HCT116 (cell line): ENCODE measurements at places on chromosomes 3 and 15. TPM values are rescaled to one million over a fixed set of nuclear protein-coding genes. Genes with fewer than 3 reads are reported as not detected.
A peak's percentile ranks its signal among the peaks of the same experiment; 100 is the strongest.

DNA sequence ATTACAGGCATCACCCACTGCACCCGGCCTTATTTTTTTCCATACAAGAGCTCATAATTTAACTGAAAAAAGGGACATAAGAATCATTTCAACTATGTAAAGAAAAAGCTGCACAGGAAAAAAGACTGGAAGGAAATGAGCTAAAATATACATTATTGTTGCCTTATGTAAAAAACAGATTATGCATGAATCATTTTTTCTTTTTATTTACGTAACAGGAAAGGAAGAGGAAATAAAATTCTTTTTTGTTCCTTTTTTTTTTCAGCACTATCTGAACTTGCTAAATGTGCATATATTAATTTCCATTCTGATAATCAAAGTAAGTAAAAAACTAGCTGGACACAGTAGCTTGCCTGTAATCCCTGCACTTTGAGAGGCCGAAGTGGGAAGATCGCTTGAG, 12.1 kb downstream of the KIF9 start:
- DNase-seq, result no peak

RLBP1 gene
- 0.12 TPM for total RNA-seq

DNA sequence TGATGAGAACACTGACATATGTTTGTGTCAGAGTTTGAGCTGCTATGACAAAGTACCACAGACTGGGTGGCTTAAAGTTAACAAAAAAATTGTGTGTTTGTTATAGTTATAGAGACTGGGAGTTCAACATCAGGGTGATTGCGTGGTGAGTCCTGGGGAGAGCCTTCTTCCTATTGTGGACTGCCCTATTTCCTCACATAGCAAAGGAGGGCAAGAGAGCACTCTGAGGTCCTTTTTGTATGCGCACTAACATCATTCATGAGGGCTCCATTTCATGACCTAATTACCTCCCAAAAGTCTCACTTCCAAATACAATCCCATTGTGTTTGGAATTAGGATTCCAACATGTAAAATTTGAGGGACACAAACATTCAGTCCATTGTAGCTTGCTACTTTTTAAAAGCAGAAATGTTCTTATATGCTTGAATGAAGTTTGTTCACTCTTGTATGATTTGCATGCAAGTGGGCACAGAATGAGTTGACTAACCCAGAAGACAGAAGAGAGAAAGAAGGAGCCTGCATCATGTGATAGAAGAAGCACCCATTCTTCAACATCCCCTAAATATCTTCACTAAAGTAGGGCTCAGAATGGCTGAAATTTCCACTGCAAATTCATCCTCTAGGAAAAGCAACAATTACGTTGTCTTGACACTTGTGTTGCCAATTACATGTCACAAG, 18.9 kb upstream of the ALCAM start:
- DNase-seq, result no peak

DNA sequence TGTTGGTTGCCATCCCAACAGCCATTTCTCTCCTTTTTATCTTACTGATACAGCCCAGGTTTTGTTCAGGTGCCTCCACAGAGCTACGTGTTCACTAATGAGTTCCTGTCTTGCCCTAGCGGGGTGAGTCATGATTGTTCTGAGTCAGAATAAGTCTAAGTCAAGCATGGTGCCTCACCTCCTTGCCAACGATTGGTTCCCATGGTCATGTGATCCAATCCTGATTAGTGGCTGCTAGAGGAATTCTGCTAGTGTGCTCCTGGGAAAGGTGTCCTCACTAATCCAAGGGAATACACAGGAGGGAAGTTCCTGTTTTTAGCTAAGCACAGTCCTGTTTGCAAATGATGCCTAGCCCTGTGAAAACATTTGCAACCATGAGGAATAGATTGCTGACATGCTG, 99.8 kb downstream of the NSUN3 start:
- DNase-seq, result peak; percentile 85

DNA sequence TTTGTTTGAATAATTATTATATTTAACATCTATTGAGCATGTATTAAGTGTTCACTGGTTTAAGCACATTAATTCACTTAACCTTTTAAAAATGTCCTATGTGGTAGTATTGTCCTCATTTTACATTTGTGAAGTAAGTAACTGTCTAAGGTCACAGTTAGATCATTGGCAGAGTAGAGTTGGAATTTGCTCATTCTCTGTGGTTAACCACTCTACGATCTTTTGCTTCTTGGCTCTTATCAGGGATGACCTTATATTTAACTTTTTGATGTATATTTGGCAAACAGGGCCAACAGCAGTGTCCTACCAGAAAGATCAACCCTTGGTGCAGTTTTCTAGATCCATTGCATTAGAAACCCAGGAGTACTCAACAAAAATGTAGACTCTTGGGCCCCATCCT, 34.0 kb downstream of the PXK start:
- DNase-seq, result no peak

DNA sequence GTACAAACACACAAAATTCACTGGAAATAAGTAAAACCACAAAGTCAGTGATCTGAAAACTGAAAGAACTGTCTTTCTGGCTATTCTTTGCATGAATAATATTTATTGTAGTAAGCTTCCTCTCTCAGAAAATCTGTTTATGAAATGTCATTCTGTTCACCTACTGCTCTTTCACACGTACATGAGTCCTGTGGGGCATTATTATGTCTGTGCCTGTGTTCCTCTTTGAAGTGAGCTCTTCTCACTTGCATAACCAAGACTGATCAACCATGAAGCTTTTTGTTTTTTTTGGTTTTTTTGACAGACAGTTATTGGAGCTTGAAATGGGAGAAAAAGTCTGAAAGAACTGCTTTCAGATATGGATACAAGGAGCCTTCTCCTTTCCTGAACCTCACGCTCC, 195.8 kb downstream of the PLCH1 start:
- DNase-seq, result no peak

DNA sequence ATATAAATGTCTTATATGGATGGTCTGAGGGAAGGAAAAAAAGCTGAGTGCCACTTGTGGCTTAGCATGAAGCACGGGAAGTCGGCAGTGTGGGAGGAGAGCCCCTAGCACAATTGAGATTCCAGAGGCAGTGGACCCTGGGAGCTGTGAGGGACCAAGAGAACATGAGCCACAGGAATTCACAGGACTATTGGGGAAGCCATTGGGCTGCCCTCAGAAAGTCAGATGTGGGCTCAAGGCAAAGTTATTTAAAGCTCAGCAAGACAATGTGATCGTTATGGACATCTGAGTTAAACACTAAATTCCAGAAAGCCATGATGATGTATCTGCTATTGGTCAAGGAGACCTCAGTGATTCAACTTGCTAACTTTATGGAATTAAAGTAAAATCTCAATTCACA, 380.8 kb upstream of the IL12A start:
- no peak for DNase-seq

FAM3D gene
- 0.32 TPM for total RNA-seq

CD80 gene
- total RNA-seq, result not detected

GRCh38 chr3:39234651-39235050, 42.3 kb upstream of the XIRP1 start:
- no peak for DNase-seq

MYL3 gene
- total RNA-seq, result not detected

DNA sequence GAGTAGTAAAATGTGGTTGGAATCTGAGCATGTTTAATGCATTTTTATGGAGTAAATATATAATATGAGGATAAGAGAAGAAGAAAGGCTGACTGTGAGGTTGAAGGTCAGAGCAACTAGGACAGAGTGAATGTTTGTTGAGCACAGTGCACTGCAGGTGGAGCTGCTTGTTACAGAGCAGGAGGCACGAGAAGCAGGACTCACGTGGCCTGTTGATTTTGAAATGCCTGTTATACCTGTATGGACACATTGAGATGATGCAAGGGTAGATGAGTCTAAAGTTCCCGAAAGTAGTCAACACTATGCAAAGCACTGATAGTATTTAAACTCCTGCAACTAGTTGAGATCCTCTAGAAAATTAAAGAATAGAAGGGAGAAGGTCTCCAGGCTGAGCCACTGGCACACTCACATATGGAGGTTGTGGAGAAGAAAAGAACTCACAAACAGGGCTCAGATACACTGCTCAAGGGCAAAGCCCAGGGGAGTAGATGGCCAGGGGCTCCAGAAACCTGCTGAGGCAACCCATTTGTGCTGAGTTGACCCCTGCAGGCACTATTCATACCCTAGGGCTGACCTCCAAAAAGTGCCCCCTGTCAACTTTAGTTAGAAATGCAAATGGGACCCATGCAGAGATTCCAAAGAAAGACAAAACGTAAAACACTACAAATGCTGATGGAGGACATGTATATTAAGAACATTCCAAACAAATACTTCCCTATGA, 541.5 kb downstream of the GABRG3 start:
- DNase-seq, result no peak

TJP1 gene
- total RNA-seq, result 83.6 TPM

DNA sequence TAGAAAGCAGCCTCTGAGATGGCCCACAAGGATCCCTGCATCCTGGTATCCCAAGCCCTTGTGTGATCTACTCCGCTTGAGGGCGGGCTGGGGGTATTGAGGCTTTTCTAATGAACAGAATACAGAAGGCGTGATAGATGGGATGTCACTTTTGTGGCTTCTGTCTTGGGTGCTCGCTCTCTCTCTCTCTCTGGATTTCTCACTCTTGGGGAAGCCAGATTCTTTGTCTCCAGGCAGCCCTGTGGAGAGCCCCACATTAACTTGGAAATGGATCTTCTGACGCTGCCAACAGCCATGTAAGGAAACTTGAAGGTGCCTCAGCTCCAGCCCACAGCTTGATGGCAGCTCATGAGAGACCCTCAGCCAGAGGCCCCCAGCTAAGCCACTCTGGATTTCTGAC, 26.9 kb upstream of the SEC62 start:
- DNase-seq, result no peak

DNA sequence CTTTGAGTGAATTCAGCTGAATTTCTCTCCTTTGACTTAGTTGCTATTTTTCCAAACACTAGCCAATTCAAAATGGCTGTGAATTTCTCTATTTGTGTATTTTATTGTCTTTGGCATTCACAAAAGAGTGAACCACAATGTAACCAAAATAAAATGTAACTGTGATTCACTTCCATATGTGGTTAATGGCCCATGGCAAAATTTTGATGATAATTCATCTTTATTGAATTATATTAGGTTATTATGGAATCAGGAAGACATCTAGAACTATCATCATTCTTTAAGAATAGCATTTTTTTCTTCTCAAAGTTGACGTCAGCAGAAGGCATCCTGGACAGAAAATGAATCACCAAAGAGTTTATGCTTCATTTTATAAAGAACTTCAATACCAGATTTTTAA, 705.3 kb upstream of the NAALADL2 start:
- no peak for DNase-seq

DNA sequence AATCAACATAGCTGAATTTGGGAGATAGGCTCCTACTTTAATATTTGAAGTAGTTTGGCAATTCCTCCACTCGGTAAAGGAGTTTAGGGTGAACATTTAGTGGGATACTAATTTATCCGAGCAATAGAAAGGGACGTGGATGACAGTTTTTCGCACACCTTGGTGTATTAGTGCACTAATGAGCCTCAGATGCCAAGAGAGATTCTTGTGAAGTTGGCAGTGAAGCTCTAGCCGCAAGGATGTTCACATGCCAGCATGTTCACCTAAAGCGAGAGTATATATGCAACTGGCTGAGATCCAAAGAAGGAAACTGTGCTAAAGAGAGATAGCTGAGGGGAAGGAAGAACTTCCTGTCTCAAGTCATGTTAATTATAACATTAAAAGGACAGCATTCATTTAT, 58.5 kb downstream of the TGFBR2 start:
- DNase-seq, result no peak

DNA sequence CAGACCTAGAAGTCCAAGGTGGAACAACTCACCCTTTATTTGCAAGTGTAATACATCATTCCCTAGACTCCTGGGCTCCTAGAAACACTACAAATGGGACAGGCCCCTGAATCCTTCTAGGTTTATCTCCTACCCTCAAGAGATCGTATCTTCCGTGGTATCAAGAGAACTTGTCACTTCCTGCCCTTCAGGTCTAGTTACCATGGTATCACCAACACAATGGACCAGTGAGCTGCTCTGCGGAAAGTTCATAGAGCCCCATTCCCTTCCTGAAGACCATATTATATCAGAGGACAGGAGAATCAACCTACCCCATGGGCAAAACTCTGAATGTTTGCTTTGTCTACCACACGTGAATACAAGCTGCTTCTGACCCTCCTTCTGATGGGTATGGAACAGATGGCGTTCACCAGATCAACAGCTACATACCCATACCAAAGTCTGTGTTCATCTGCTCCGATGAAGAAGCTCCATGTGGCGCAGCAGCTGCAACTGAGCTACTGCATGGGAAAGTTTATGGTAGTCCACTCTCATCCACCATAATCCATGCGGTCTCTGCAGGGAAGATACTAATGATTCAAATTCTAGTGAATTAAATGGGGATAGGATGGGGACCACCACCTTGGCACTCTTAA, 84.6 kb upstream of the KLF13 start:
- DNase-seq, result no peak

SPATA12 gene
- total RNA-seq, result 0.22 TPM

CCDC50 gene
- 47.8 TPM for total RNA-seq

TTLL13 gene
- total RNA-seq, result 1.0 TPM

DPPA4 gene
- total RNA-seq, result 0.27 TPM

DNA sequence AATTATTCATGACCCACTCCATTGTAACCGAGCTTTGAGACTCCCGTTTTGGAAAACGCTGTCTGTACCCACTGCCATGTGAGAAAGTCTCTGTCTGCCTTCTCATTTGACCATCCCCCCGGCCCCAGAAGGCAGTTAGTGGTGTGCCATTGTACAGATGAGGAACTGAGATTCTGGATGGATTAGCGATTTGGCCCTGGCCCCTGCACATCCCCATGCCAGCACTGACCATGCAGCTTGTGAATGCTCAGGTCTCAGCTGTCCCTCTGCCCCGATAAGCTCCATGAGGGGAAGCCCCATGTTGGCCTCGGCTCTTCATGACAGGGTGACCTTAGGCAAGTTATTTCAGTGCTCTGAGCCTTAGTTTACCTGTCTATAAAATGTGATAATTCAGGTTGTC, 153.0 kb upstream of the SMAD3 start:
- no peak for DNase-seq

SKOR1 gene
- total RNA-seq, result 0.81 TPM

GRCh38 chr3:34260271-34261000, 462.0 kb downstream of the PDCD6IP start:
- DNase-seq, result peak; percentile 16

MUC13 gene
- 0.44 TPM for total RNA-seq

GRCh38 chr3:129663930-129664646, 57.6 kb upstream of the PLXND1 start:
- DNase-seq, result no peak

GRCh38 chr3:99639579-99639978, 1.2 kb downstream of the COL8A1 start:
- DNase-seq, result no peak

GRCh38 chr15:29880886-29881285, 58.6 kb upstream of the TJP1 start:
- no peak for DNase-seq

SLC28A1 gene
- total RNA-seq, result not detected

GRCh38 chr3:174242311-174243041, 616.7 kb upstream of the NAALADL2 start:
- no peak for DNase-seq
